ENCODE measurements at places on chromosomes 3 and 15.

DNA sequence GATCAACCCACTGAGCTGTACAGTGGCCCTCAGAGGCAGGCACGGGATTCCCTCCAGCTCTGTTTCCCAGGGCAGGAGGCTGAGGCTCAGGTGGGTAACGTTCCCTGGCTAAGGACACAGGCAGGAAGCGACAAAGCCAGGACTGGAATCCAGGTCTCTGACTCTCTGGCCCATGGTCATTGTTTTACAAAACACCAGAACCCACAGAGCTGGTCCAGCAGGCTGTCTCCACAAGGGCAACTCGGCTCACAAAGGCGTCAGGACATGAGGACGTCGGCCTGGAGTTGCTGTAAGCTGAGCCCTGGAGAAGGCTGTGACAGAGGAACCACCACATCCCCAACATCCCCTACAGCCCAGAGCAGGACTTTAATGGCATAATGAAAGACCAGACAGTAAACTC, 30.7 kb downstream of the NUP210 start:
- DNase-seq: no peak

DNA sequence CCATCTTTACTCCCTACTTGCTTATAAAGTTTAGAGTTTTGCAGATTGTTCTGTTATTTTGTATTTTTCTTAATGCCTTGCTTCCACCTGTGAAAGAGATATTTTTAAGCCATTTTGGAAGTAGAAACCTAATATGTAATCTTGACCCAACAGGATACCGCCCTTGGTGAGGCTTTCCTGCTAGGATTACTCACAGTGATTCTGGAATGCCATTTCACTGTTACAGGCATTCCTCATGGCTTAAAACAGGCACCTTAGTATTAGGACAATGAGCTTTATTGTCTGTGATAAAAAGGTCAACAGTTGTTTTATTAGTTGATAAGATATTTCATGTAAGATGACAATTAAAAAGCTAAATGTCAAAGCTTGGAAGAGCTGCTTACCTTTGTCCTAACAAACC, 58.2 kb downstream of the PHLDB2 start:
- no peak for DNase-seq

GRCh38 chr3:183497313-183497712, 58.2 kb downstream of the KLHL6 start:
- no peak for DNase-seq

DNA sequence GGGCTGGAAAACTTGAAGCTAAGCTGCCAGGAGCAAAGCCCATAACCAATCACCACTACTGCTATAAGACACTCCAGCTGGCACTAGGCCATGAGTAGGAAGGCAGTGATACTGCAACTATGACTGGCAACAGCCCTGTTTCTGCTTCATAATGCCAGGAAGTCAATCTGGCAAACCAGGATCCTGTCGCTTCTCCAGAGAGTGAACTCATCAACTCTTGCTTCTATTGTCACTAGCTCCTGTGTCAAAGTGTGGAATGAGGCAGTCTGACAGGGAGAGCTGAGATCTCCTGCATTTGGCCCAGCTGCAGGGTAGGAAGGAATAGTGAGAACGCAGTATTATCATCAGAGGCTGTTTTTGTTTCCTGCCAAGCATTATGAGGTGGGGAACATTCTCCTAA, 105.3 kb downstream of the CTNNB1 start:
- no peak for DNase-seq

- no peak for DNase-seq
These were observed 36.1 kb downstream of the IGF1R start for GRCh38 chr15:98684436-98684835.

All from esophagus squamous epithelium (tissue), 5 donors.